Upper lobe of right lung (tissue), 1 donor: ENCODE measurements at places on chromosomes 2 and 18. TPM values are rescaled to one million over a fixed set of nuclear protein-coding genes. Genes with fewer than 3 reads are reported as not detected.
A peak's percentile ranks its signal among the peaks of the same experiment; 100 is the strongest.

Gene MYOM1
- total RNA-seq = 2.5 TPM

Gene DQX1
- total RNA-seq = not detected

GRCh38 chr2:154402213-154402612 lies 296.3 kb upstream of the KCNJ3 start:
- DNase-seq = no peak

GRCh38 chr2:217889656-217890055 lies 113.1 kb downstream of the TNS1 start:
- DNase-seq = peak; percentile 46

- DNase-seq = no peak
Measured at GRCh38 chr2:137981112-137981656, 16.9 kb downstream of the HNMT start.

DNA sequence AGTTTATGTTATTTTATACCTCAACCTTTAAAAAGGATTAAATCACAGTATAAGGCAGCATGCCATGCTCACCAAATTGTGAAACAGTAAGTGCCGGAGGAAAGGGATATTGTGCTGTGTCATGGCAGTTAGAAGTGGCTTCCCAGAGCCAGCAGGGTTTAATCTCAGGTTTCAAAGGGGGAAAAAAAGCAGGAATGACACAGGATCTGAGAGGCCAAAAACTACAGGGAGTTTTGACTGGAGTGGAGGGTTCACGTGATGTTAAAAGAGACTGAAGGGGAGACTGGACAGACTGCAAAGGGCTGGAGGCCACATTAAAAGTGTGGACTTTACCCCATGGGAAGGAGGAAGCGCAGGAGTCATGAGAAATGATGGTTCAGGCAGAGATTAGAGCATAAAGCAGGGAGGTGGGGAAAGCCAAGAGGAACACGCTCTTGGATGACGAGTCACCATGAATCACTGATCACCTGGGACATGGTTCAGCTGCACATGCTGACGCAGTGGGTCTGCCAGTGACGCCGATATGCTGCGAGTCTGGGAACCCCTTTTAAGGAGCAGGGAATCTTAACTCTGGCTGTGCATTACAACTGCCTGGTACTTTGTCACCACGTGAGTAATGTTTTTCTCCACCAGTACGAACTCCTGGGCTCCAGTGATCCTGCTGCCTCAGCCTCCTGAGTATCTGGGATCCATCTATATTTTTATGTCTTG lies 6.1 kb downstream of the CHMP1B start:
- DNase-seq = no peak

- DNase-seq = no peak
Measured at GRCh38 chr2:147845411-147845971, 662 bp downstream of the ACVR2A start.

- DNase-seq = no peak
Measured at GRCh38 chr2:8575834-8576423, 105.9 kb upstream of the ID2 start.

GRCh38 chr18:59821983-59822382 lies 77.8 kb upstream of the PMAIP1 start:
- DNase-seq = no peak

Gene FBLN7
- total RNA-seq = 5.4 TPM

GRCh38 chr2:43047187-43047780 lies 179.1 kb downstream of the ZFP36L2 start:
- no peak for DNase-seq

Gene INSIG2
- total RNA-seq = 42.0 TPM

- no peak for DNase-seq
Measured at GRCh38 chr18:76564117-76564516, 69.1 kb upstream of the ZNF516 start.

- DNase-seq = no peak
Measured at GRCh38 chr2:229339618-229340017, 68.5 kb upstream of the PID1 start.

DNA sequence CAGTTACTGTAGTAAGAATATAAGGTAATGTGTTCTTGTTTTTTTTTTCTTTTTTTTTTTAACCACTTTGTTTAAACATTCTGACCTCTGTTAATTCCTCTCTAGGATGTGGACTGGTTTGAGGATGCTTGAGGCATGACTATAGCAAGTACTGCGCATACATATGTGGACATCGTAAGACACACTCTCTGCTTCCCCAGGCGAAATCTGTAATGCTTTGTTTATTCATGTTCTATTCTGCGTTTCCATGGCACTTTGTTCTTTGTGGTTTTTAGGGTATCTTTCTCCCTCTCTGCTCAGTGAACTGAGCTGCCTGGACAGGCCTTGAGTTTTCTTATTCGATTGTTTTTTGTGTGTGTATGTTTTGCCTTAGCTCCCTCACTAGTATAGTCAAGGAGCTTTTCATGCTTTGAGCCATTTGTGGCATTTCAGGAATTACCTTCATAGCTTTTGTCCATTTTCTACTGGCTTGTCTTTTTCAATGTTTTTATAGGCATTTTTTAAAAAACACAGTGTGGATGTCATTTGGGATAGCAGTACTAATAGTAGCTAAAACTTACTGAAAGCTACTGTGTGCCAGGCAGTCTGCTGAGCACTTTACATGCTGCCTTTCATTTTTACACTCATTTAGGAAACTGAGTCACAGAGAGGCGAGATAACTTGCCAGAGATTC lies 1.9 kb upstream of the SH3BP4 start:
- DNase-seq = no peak

Gene NPAS2
- total RNA-seq = 11.4 TPM

Gene QPCT
- total RNA-seq = 4.9 TPM

- DNase-seq = no peak
Measured at GRCh38 chr2:207855591-207855990, 85.9 kb upstream of the FZD5 start.

- DNase-seq = no peak
Measured at GRCh38 chr18:54222922-54223567, 1.4 kb downstream of the MBD2 start.

- no peak for DNase-seq
Measured at GRCh38 chr18:4004183-4004829, 450.8 kb downstream of the DLGAP1 start.

DNA sequence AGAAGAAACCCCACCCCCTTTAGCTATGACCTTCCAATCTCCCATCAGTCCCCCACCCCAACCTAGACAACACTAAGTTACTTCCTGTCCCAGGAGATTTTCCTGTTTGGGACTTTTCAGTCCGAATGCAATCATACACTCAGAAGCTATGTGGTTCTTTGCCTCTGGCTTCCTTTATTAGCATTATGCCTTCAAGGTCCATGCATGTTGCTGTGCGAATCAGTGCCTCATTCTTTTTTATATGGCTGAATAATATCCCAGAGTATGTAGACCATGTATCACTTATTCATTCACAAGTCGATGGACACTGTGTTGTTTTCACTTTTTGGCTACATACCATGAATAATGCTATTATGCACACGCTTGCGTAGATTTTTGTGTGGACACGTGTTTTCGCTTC lies 292.1 kb upstream of the HDAC4 start:
- DNase-seq = no peak

Gene MAP4K3
- total RNA-seq = 55.5 TPM

DNA sequence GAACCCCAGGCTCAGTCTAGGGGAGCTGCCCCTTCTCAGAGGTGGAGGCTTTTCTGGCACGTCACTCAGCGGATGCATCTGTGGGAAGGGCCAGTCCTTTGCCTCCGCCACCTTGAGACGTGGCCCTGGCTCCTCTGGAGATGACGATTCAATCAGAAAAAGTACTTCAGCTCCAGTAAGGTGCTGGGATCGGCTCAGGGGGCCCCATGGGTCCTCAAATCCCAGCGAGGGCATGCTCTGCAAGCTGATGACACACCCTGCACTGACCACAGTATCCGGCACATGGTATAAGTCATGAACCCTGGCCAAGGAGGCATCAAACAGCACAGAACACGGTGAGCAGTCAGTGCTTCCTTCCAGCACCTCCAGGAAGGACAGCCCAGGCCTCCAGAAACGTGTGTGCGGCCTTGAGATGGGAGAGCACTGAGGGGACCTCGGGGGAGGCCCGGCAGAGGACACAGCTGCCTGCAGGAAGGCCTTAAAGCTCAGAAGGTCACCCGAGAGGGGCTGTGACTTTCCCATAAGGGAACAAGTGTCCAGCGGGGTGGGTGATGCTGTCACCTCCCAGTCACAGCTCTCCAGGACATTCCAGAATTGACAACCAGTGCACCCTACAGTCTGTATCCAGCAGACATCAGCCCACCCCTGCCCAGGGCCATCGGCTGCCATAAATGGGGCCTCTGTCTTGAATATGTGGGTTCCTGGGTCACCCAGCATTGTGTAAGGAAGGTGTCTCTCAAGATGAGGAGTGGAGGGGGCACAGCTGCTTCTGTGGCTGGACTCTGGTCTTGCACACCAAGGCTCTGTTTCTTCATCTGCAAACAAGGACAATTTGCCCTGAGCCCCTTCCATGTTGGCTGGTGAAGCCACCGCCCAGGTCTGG lies 205.8 kb downstream of the NDUFA10 start:
- DNase-seq = peak; percentile 51

DNA sequence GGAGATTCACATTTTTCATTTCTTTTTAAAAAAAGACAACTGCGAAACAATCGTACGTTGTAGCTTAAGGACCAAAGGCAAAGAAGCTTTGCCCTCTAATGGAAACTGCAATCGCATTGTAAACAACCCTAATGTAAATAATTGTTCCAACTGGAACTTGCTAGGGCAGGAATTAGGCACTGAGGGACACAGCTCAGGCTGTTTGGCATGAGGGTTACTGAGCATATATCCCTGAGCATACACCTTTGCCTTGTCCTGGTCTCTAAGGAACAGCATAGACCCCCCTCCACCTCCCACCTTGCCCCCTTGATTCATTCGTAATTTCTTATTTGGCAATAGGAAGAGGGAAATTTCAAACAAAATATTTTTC lies 396.4 kb downstream of the LNPK start:
- DNase-seq = no peak

Gene SERPINB3
- total RNA-seq = not detected

GRCh38 chr2:111661286-111661940 lies 222.6 kb downstream of the ANAPC1 start:
- DNase-seq = no peak

DNA sequence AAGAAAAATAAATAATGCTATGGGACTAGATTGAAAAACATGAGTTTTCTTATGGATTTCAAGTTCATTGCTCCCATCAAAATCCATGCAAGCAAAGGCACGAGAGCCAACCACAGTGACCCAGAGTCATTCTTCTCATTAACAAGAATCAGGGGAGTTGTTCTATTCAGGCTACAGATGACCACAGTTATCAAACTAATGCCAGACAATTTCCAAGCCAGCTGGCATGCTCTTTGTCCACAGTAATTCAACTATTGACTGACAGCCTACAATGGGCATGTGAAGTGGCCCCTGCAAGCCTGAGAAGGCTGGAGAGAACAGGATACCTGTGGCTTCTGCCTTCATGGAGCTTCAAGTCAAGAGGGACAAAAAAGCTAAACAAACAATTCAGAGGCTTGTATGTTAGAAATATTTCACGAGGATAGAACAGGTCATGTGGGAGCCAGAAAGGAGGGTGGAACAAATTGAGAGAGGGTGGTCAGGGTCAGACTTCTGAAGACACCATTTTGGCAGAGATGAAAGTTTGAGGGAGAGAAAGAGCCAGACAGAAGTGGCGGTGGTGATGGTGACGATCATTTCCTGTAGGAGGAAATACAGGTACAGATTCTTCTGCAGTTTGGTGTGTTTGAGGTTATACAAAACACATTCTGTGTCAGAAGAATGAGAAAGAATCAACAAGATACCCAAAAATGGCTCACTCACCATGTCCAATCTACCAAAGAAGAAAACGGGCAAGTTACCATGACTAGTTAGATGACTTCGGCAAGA lies 732.4 kb downstream of the RNF144A start:
- DNase-seq = no peak

DNA sequence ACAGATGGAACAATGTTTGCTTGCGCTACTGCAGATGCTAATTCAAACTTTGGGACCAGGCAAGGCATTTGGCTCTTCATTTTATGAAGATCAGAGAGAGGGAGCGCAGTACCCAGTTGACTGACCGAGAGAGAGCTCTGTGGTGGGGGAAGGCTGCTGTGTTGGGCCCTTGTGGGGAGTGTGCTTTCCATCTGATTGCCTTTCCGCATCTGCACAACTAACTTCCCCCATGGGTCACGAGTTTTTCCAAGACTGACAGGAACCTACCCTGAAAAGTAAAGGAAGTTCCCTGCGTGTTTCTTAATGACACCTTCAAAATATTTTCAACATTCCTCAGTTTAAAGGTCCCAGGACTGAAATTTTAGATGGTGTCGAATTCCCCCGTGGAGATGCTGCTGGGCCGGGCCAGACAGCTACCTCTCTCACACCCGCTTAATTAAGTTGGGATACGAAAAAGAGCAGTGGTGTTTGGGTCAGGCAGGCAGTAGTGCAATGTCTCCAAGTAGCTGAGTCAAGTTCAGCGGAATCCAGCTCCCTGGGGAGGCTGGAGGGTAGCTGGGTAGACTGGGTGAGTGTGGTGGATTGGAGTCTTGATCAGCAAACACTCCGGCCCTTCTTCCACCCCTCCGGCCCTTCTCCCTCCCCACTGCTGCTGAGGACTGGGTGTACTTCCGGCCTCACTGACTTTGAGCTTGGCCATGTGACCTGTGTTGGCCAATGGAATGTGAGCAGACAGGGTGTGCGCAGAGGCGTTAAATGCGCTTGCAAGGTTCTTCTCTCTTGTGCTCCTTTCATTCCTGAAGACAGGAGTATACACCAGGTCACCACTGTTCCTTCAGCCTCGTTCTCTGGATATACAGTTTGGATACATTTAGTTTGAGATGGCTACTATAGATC lies 2.3 kb upstream of the ARHGAP25 start:
- no peak for DNase-seq

Gene LRPPRC
- total RNA-seq = 56.1 TPM

GRCh38 chr2:30847329-30847728 lies 40.1 kb upstream of the CAPN13 start:
- DNase-seq = no peak

DNA sequence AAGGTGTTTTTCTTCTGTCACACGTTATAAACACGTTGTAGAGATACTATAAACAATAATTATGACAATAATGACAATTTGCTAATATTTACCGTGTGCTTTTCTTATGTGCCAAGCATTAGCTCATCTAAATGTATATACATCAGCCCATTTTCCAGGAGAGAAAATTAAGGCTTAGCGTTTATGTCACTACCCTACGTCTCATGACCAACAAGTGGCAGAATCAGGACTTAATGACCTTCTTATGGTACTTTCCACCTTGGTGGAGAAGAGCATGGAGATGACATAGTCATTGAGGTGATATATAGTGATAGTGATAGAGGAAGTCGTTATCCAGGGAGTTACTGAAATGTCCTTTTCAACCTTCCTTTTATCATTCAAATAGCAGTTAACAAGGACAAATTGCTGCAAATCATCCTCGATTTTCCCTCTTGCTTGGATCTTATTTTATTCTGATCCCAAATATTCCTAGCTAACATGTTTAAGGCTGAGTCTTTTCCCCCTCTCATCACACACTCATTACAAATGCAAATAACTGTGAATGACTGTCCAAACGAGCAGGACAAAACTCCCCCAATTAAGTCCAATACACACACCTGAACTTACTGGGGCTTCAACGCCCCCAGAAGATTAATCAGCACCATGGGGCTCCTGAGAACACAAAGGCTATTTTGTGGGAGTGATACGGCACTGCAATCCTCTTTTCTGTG lies 27.3 kb downstream of the SPRED2 start:
- no peak for DNase-seq

GRCh38 chr2:10297959-10298531 lies 4.7 kb upstream of the HPCAL1 start:
- no peak for DNase-seq

Gene DOK6
- 5.9 TPM for total RNA-seq

- no peak for DNase-seq
Measured at GRCh38 chr2:241941691-241942301, 72.3 kb downstream of the RTP5 start.

Gene ESCO1
- total RNA-seq = 15.4 TPM

- no peak for DNase-seq
Measured at GRCh38 chr2:58667137-58667774, 426.1 kb upstream of the FANCL start.

Gene RIT2
- not detected for total RNA-seq
